ENCODE measurements at places on chromosomes 2 and 18.

GRCh38 chr2:226118471-226119429 lies 680.9 kb downstream of the IRS1 start:
- DNase-seq = peak; percentile 94

DNA sequence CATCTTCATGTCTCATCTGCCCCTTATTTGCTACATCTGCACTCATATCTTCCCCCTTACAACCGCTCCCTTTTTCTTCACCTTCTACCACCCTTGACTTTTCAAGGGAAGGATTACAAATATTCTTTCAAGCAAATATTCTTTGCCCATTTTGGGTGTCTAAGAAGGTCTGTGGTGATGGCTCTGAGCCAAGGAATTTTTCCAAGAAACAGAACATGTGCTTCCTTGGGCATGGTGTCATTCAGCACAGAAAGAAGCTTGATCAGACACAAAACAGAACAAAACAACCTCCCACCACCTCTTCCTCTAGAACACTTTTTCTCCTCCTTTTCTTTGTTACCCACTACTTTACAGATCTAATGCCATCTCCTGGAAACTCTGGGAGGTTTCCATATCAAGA lies 313.7 kb downstream of the SATB2 start:
- no peak for DNase-seq

DNA sequence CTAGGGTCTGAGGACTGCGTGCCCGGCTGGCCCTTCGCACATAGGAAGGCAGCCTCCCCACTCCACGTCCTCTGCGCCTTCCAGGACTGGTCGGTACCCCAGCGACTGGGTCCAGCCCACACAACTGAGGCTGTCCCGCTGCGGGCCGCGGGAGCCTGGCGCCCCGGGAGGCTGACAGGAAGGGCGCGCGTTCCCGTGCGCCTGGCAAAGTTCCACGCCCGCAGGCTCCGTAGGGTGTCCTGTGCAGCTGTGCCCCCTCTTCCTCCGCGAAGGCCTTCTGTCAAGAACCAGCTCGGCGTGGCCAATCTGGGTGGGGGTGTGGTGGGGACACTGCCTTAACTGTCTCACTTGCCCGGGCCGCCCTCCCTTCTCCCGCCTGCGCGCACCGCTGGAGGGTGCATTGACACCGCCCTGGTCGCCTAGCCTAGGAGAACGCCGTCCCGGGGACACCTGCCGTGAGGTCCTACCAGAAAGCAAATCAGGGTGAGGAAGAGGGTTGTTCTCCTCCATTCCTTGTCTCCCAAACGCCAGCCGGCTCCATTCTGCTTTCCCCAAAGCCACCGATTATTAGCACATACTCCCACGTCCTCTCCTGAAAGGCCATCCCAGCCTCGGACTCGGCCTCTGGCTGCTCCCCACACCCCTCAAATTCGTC lies 618 bp upstream of the LYPD1 start:
- no peak for DNase-seq

- DNase-seq = no peak
Measured at GRCh38 chr2:31397094-31397493, 17.4 kb downstream of the XDH start.

- DNase-seq = no peak
Measured at GRCh38 chr2:172440795-172441194, 13.4 kb downstream of the ITGA6 start.

DNA sequence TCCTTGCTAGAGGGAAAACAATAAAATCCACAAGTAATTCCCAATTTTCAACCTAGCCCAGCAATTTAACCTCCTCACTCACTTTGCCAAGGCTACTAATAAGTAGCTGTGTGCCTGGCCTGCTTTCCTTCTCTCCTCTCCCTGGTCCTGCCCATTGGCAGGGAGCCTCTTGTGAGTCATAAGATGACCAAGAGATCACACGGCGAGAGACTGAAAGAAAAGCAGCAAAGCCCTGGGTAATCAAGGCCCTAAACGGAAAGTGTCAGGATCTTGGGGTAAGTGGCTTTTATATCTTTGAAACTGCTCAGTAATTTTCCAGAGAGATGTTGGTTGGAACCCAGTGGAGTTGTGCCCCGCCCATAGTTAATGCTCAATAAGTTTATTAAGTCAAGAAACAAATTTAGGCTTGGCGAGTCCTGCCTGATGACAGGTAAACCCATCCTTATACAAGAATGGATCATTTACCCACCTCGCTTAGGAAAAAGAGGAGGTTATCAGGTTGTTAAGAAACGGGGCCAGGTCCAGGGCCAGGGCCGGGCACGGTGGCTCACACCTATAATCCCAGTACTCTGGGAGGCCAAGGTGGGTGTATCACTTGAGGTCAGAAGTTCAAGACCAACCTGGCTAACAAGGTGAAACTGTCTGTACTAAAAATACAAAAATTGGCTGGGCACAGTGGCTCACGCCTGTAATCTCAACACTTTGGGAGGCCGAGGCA lies 10.0 kb upstream of the ADAM17 start:
- peak; percentile 95 for DNase-seq

GRCh38 chr2:174158003-174158402 lies 90.3 kb downstream of the OLA1 start:
- peak; percentile 61 for DNase-seq

GRCh38 chr2:219957820-219958219 lies 330.4 kb downstream of the SLC4A3 start:
- DNase-seq = no peak

GRCh38 chr18:49339146-49339545 lies 121.3 kb downstream of the DYM start:
- no peak for DNase-seq

All from HCEC 1CT (cell line).